ENCODE measurements at places on chromosomes 11 and 22.
A peak's percentile ranks its signal among the peaks of the same experiment; 100 is the strongest.

GRCh38 chr11:18540207-18541009 is 13.7 kb upstream of the TSG101 start:
- no peak for DNase-seq

DNA sequence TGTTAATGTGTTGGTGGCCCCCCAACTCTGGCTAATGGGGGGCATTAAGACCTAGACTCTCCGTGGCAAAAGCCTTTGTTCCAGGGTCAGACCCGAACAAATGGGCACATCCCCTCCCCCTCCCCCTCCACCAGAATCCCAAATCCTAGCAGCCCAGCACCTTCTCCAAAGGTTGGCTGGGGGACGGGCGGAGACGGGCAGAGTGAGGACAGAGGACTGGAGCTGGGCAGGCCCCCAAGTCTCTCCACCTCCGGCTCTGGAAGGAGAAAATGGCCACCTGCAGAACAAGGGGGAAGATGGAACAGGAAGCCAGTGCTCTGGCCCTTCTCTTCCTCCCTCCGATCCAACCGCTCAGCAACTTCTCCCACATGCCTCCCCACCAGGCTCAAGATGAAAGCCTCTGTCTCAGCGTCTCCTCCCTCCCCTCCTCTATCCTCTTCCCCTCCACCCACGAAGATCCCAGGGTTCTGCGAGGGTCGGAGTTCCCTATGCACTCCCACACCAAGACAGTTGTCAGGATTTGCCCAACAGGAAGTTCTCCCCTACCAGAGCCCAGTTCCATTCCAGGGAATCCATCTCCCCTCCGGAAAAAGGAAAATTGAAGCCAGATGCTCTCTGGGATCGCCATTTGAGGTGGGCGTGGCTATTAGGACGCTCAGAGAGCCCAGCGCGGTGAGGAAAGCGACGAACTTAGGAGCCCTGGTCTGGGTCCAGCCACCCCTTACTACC is 20.1 kb downstream of the ADA2 start:
- DNase-seq, result no peak

DNA sequence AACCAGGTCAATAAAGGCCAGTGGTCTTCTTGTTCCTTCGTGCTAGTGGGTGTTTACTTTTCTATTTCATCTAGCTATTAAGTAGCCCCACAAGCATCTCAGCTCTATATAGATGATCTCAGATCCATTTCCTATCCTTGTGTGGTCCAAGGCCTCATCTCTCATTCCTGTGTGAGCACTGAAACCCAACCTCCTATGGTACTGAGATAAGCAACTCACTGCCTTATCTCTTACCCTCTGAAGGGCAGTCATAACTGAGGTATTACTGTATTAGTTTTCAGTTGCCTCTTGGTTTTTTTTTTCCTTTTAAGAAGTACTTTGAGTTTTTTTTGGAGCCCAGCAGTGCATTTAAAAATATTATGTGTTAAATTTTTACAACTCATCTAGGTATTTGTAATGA is 28.3 kb downstream of the ACER3 start:
- no peak for DNase-seq

DNA sequence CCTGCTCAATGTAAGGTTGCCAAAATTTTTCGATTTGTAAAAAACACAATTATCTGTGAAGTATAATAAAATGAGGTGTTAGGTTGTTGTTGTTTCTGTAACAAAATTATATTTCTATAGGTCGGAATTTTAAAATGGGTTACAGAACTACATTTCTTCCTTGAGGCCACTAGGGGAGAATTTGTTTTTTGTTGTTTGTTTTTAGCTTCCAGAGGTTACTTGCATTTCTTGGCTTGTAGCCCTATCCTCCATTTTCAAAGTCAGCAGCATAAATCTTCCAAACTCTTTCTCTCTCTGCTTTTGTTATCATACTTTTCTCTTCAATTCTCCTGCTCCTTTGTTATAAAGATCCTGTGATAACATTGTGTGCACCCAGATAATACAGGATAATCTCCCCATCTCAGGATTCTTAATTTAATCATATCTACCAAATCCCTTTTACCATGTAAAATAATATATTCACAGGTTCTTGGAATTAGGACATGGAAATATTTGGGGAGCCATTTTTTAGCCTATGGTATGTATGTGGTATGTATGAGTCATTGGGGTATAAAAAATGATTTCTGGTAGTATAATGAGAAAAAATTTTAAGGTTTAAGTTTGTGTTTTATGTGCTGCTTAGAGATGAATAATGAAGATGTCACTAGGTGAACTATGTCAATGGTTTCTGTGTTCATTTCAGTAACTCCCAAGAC is 9.4 kb upstream of the PATL1 start:
- DNase-seq, result no peak

GRCh38 chr11:121767433-121767832 is 314.7 kb upstream of the SORL1-AS1 start:
- DNase-seq, result no peak

GRCh38 chr11:74639533-74639932 is 47.2 kb downstream of the POLD3 start:
- no peak for DNase-seq

DNA sequence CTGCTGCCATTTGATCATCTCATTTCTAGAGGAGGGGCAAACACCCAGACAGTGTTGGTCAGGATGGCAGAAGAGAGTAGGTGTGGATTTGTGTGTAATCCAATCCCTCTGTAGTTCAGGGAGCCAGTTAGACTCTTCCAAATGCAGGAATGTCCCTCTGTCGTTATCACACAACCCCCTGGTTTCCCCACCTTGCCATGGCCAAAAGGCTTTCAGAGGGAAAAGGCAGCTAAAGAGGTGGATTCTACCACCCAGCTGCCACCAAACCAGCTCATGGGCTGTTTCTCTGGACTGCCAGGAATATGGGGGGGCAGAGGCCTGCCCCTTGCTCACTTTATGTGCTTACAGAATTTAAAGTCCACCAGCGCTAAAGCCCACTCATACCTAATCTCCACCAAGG is 18.1 kb downstream of the TSKU start:
- DNase-seq, result no peak

- DNase-seq, result no peak
These were observed 30.3 kb downstream of the MARK2 start for GRCh38 chr11:63869171-63869591.

DNA sequence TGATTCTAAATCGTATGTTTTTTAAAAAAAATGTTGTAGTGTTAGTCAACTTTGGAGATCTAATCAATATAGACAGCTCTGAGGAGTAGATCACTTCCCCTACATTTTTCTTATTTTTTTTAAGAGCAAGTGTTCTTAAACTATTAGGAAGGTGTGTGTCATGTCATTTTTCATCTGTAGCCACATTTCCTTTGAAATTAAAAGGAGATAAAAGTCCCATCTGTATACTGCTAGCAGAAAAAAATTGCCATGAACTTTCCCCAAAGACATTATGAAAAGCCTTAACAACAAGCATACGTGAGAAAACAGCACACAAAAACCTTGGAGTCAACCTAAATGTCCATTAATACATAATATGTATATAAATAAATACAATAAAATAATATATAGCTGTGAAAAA is 286.6 kb downstream of the ETS1 start:
- no peak for DNase-seq

DNA sequence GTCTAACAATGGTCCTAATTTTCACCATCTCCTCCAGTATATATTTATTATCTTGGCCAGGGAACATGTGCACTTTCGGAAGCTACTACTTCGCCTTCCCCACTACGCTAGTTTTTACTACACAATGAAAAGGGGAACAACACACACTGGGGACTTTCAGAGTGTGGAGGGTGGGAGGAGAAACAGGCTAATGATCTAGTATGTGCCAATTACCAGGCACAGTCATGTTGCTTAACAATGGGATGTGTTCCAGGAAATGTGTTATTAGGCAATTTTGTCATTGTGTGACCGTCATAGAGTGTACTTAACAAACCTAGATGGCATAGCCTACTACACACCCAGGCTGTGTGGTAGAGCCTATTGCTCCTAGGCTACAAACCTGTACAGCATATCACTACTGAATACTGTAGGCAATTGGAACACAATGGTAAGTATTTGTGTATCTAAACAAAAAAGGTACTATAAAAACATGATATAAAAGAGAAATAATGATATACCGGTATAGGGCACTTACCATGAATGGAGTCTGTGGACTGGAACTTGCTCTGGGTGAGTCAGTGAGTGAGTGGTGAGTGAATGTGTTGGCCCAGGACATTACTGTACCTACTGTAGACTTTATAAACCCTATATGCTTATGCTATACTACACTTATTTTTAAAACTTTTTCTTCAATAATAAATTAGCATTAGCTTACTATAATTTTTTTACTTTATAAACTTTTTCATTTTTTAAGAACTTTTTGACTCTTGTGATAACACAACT is 20.1 kb upstream of the CUL5 start:
- DNase-seq, result no peak

- no peak for DNase-seq
These were observed 103.8 kb upstream of the CSNK2A3 start for GRCh38 chr11:11456866-11457265.

DNA sequence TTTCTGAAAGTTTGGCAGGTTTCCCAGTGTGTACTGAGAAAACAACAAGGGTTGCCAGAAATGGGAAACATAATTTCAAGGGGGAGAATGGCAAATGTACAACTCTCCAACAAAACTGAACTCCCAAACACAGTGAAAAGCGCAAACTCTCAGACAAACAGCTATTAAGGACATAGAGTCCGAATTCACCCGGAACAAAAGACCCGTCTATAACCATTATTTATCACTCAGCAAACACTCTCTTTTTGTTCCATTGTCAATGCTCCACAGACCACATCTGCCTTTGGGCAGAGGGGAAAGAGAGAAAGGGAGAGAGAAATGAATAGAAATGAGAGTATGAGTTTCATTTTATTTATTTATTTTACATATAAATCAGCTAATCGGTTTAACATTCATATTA is 21.7 kb downstream of the KIRREL3 start:
- no peak for DNase-seq

- no peak for DNase-seq
These were observed 49.2 kb downstream of the CWC15 start for GRCh38 chr11:94924171-94924572.

GRCh38 chr11:32088117-32088941 is 2.5 kb upstream of the RCN1 start:
- peak; percentile 13 for DNase-seq

DNA sequence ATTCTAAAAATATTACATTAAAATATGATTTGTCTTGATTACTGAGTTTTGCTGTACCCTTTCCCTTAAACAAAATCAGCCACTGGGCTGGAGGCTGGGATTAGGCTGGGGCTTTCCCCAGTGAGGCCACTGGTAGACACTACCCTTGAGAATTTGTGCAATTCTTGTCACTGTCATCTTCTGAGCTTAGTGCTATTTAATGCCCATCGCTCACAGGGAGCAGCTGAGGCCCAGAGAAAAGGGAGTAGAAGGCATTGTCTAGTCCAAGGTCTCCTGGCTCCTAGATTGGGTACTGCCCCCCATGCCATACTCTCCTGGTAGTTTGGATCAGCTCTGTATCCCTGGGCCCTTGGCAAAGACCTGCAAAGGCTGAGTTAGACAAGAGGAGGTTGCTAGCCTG is 6.7 kb downstream of the CHRM1 start:
- DNase-seq, result no peak

- no peak for DNase-seq
These were observed 42.0 kb upstream of the CARS1 start for GRCh38 chr11:3099178-3099577.

DNA sequence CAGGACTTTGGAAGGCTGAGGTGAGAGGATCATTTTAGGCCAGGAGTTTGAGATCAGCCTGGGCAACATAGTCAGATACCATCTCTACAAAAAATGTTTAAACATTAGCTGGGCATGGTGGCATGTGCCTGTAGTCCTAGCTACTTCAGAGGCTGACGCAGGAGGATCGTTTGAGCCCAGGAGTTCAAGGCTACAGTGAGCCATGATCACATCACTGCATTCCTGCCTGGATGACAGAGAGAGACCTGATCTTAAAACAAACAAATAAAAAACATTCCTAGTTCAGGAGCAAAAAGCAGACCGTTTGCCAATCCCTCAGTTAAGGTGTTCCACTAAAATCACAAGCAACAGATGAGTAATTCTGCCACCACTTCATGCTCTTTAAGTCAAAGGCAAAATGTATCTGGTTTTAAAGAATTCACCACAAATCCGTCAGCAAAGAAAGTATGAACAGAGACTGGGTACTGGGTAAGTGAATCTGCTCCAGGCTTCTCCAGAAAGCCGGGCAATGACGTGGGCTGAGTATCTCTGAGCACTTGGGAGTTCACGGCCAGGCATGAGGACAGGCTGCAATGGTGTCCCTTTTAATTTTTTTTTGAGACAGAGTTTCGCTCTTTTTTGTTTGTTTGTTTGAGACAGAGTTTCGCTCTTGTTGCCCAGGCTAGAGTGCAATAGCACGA is 19.5 kb downstream of the CLTCL1 start:
- DNase-seq, result no peak

DNA sequence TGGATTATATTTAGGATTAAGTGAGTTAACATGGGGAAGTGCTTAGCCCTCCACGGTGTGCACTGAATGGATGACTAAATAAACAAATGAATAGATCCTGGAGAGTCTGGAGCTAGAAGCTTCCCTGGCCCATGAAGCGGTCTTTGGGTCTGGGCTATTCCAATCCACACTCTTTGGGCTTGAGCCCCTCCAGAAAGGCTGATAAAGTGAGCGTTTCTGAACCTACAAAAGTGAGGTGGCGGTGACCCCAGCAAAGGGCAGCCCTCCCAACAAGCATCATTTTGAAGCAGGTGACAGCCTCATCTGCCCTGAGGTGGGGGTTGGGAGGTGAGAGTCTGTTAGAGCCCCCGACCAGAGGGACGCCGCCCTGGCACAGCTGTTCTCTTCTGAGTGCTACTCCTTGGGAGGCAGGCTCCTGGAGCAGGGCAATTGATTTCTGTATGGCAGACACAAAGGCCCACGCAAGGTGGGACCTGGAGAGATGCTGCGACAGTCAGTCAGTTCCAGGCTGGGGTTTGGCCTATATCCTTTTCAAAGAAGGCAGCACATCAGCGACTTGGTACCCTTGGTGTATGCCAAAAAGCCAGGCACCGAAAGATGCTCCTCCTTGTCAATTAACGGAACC is 157.8 kb downstream of the CACNA1I start:
- DNase-seq, result no peak

GRCh38 chr22:42489000-42489399 is 30.6 kb downstream of the RRP7A start:
- DNase-seq, result no peak

GRCh38 chr11:66291706-66292542 is at the start of gene TMEM151A:
Gene TMEM151A (plus strand): TSS chr11:66291894. CDS start chr11:66292014, 120 bp downstream.
- DNase-seq, result peak; percentile 41

Data from stimulated activated naive CD8-positive, alpha-beta T cell treated with anti-CD3 and anti-CD28 coated beads, Interleukin-15, Interleukin-2, amounts not matched to agents 100 U/mL and 50 U/mL, for 24 hours (primary cell).